ENCODE measurements at places on chromosomes 4 and X. TPM values are rescaled to one million over a fixed set of nuclear protein-coding genes. Genes with fewer than 3 reads are reported as not detected.

- no peak for DNase-seq
Observed at GRCh38 chr4:147644471-147644870, 27.3 kb downstream of the TMEM184C start.

DNA sequence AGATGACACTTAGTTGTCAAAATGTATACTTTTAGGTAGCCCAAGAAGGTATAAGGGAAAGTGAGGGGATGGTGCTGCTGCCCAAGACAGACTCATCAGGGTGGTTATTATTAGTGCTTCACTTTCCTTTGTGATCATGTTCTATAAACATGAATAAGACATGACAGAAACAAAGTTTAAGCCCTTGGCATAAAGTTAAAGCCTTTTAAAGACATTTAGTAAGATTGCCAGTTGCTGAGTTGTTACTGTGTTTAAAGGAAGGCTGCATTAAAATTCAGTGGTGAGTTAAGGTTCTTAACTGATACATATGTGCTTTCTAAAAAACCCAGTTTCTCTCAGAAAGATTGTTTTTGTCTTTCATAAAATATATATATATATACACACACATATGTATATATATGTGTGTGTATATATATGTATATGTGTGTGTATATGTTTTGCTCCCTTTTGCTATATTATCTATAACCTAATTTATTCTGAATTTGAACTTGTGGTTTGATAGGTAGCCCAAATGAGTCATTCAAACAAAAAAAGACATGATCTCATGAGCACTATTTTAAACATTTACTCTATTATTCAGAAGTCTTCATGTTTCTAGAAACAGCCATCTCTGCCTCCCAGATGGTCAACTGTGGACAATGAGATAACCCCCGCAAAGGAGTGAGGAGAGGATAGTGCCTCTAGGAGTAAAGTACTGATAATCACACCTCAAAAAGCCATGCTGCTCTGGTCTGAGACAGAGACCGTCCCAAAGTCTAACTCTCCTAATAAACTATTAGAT is 98.1 kb upstream of the OTUD4 start:
- DNase-seq = no peak

DNA sequence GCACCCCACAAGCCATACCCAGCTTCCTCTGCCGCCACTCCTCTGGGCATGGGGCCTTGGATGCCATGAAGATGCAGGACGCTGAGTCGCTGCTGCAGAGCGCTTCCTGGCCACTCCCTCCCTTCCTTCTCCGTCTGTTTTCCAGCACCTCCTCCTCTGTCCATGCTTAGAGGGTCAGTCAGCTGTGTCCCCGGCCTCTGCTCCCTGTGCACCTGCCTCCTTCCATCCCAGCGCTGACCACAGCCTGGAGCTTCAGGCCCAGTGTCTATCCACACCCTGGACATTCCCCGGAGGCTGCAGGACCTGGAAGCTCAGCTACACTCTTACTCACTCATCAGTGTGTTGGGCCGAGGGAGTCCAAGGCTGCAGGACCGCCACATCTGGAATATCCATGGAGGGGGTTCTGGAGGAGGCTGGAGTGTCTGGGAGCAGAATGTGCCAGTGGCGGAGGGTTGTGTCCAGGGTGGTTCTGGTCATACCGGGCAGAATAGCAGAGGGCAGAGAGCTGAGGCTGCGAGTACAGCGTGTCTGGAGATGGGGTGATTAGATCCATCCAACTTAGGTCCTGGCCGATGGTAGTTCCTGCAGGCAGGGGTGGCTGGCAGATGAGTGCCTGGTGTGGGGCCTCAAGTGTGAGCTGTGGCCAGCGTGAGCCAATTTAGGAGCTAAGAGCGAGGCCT is 58.6 kb upstream of the ADRA2C start:
- no peak for DNase-seq

The H2BW2 gene
- 0.59 TPM for total RNA-seq

GRCh38 chr4:10456595-10457254 is 501 bp downstream of the ZNF518B start:
- DNase-seq = no peak

- no peak for DNase-seq
Observed at GRCh38 chr4:14977830-14978229, 24.5 kb upstream of the CPEB2 start.

DNA sequence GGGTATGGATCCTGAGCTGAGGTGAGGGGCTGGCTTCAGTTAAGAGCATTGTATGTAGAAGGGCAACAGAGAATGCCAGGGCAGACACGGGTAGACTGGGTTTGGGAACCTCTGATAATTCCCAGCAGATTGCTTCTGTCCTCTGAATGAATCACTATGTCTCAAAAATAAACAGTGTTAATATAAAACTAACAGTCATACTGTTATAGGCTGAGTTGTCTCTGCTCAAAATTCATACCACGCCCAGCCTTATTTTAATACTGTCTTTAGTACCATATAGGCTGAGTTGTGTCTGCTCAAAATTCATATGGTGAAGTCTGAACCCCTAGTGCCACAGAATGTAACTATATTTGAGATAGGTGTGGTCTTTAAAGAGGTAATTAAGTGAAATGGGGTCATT is 10.0 kb downstream of the XAGE2 start:
- DNase-seq = no peak

GRCh38 chr4:117874216-117874615 is 160.1 kb upstream of the NDST3 start:
- DNase-seq = no peak
